ENCODE measurements at places on chromosomes 2 and 18.

DNA sequence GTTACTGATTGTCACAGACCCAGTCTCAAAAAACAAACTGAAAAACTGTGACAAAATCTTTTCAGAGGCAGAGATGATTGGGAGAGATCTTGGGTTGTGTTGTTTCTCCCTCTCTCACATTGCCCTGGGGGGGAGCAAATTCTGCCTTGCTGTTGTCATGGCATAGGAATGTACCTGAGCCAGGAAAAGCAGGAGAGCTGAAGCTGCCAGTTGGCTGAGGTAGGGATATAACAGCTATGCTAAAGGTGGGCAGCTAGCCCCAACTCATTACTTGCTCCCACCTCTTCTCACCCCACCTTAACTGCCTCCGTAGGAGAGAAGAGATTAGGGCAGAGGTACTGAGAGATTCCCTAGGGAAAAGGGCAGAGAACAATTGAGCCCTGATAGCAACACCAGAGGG, 299.3 kb downstream of the OSR1 start:
- DNase-seq: peak; percentile 56

DNA sequence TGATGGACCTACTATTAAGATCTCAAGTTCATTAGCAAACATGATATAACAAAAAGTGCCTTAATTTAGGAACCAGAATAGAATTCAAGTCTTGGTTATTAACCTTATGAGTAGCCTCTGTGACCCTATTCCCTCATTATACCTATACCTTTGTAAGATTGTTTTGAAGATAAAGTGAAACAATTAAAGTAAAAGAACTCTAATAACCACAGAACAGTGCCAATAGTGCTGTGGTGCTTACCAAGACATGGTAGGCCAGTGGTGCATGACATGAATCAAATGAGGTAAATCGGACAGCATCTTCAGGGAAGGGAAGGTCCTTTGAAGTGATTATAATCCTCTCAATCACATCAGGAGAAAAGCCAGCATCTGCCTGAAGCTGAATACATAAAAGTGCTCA, 36.4 kb downstream of the METTL4 start:
- DNase-seq: no peak

GRCh38 chr2:163682695-163683094, 53.1 kb downstream of the FIGN start:
- DNase-seq: peak; percentile 6

DNA sequence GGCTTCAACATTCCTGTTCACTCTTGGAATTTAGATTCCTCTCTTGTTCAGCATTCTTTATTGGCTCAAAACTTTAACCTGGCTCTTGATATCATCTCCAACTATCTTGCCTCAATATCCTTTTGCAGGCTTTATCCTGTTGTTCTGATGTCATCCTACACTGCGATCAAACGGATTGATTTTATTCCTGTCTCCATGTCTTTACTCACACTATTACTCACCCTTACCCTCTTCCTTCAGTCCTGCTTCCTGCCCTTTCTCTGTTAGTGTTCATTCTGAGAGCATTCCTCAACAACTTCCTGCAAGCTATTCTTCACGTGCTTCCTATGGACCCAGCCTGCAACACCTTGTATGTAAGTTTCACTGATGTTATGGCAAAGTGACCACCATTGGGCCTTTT, 264.7 kb downstream of the RNF152 start:
- DNase-seq: no peak

GRCh38 chr2:20054931-20055330, 3.5 kb upstream of the LAPTM4A start:
- no peak for DNase-seq

- DNase-seq: no peak
Measured at GRCh38 chr18:32135625-32136024, 44.0 kb downstream of the RNF138 start.

GRCh38 chr2:126664639-126665038, 8.7 kb downstream of the GYPC start:
- DNase-seq: no peak

GRCh38 chr2:191150600-191151330, at the start of gene STAT4:
Gene STAT4, minus strand, starts transcription at chr2:191150994. Its CDS starts 2,791 bp downstream, at chr2:191148203.
- peak; percentile 39 for DNase-seq

- no peak for DNase-seq
Measured at GRCh38 chr18:58361212-58361611, 267.7 kb downstream of the ALPK2 start.

- DNase-seq: no peak
Measured at GRCh38 chr18:79373736-79374135, 22.0 kb upstream of the NFATC1 start.

GRCh38 chr18:48137374-48138081, 207.1 kb upstream of the SMAD2 start:
- no peak for DNase-seq

DNA sequence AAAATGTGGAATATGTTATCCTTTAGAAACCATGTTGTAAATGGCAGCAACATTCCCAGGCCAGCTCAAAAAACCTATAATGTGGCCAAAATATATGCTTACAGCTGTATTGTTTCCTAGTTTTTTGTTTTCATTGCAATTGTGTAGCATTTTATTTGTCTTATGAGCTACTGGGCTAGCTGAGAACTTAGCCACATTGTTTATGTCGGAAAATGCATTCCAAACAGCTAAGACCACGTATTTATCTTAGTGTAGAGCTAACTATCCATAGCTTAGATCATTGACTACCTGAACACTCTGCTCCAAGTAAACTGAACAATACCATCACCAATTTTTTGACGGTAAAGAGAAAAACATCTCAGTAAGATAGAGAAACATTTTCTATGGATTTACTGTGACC, 38.4 kb downstream of the METAP1D start:
- DNase-seq: no peak

DNA sequence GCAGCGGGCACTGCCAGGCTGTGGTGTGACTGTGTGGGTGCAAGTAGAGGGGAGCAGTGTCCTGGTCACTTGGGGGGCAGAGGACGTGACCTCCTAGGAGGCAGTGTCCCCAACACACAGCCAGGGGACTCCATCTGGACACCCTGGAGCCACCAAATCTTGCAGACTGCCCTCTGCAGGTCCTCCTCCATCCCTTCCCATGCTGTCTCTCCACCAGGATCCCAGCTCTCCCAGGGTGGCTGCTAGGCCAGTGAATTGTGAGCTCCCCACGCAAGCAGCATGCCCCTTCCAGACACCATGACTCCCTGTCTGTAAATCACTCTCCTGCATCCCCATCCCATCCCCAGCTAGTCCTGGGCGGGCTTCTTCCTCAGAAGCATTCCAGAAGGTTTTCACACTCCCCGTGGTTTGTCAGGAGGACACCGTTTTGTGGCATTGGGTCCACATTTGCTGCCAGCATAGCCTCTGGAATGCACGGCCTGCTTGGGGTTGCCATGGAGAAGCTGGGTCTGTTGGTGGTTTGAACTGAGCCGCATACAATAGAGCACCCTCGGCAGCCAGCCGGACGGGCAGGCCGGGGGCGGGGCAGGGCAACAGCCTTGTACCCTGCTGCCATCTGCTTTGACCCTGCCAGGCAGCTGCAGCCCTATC, 210.7 kb downstream of the KLHL29 start:
- peak; percentile 6 for DNase-seq

GRCh38 chr2:19667085-19667484, 234.7 kb downstream of the TTC32 start:
- no peak for DNase-seq

DNA sequence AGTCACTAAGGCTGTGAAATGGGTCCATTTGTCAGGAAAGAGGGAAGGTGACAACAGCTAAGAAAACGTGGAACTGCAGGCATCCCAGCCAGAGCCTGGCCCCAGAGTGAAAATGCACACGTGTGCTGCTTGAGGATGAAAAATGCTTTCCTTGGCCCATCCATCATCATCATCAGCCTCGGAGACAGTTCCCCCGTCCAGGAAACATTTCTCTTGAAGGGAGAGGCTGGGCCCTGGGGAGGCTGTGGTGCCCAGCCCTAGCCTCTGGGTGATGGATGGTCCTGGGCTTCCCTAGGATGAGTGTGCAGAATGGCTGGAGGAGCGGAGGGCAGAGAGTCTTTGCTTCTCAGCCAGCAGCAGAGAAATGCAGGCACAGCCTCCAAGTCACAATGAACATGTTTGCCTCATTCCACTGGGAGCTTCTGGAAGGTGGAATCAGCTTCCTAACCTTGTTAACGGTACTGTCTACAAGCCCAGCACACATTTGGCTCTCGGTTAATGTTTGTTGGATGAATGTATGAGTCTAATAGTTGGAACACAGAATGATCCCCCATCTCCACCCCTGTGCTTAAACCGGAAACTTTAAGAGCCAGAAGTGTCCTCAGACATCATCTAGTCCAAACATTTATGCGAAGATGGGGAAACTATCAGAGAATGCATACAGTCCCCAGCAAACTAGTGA, 164.0 kb downstream of the RDH14 start:
- no peak for DNase-seq

- no peak for DNase-seq
Measured at GRCh38 chr2:97654791-97655190, 8.9 kb downstream of the COX5B start.

- DNase-seq: no peak
Measured at GRCh38 chr18:26721854-26722564, 143.5 kb downstream of the AQP4 start.

DNA sequence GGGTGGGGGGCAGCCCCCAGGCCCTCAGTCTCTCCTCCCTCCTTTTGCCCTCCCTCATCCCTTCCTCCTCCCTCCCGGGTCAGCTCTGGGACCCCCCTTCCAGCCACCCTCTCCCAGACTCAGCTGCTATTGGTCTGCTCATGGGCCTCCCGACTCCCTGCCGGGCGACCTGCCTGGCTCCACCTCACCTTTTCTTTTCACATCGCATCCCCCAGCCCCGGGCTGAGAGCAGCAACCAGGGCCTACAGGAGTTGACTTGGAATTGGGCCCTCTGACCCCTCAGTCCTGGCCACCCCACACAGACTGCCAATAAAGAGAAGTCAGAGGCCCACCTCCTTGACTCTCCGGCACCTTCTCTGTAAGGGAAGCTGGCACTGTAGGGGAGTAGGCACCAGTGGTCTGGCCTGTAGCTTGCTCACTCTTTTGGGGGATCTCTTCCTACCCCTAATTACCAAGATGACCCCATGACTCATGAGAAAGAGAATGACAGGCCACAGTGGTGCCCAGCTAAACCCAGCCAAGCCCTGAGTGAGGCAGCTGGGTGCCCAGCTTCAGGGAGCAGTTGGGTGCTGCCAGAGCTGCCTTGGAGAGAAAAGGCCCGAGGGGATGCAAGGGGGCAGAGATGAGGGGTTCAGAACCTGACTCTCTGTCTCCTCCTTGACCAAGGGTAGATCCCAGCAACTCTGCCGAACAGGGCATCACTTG, 2.0 kb upstream of the ECEL1 start:
- no peak for DNase-seq

DNA sequence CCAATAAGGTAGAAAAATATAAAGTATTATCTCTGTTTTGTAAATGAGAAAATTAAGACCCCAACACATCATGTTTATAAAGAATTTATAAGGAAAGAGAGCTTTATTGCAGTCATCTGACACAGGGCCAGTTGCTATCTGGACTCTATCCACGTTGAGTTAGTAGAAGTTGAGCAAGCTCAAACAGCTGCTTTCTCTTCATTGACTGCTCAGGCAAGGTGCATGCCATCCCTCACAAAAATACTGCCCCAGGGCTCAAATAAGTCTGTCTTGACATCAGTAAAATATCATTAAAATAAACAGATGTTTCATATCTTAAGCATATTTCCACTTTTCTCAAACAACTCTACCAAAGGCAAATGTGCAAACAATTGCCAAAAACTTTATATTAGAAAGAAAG, 14.8 kb downstream of the COL5A2 start:
- DNase-seq: no peak

GRCh38 chr2:66273933-66274490, 160.9 kb upstream of the MEIS1 start:
- DNase-seq: no peak

- DNase-seq: no peak
Measured at GRCh38 chr2:208228476-208228875, 26.4 kb downstream of the IDH1 start.

DNA sequence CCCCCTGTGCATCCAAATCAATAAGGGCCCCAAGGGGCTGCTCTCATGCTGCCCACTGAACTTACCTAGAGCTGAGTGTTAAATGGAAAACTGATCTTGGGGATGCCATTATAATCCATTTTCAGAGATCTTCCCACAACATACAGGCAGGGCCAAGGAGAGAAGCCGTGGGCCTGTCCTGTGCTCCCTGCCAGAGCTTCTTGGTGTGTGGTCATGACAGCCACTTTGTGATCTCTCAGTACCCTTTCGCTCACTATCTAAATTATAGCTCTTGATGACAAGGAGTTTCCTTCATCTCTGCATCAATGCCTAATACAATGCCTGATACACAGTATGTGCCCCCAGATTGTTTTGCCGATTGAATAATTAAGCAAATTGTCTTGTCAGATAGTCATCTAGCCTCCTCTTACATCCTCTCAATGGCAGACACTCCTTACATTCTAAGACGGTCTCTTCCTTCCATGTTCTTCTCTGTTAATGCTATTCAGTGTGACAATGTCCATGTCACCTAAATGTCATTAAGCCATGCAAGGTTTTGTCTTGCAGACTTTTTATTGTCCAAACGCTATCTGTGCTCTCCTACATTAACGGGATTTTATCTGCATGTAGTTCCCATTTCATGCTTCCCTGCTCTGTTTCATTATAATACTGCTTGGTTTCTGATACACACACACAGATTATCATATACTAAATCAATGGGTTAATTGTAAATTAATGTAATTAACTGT, 5.9 kb downstream of the CSRNP3 start:
- no peak for DNase-seq

DNA sequence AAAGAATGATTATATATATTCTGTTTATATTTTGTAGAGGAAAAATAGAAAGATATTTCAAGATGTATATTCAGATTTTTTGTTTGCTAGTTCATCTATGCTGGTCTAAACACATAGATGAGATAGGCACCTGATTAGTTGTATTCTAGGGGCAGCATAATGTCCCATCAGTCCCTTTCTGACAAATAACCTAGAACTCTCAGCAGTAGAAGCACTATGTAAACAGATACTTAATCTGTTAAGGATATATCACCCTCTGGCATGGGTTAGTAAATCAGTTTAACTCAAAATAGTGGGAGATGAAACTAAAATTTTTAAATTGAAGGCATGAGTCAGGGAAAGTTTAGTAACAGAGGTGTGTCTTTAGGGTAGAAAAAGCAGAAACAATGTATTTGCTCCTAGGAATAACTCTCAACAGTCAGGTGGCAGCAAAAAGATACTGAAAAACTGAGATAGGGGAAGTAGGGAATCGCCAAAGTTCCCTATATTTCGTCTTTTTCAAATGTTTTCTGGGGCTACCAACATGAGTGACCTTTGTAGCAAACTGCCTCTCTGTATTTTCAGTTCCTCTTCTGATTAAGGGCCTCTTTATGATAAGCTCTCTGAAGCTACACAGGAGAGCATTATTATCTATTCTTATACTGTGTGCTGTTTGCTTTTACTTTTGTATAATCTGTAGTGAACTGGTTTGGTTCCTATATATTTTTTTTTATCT, 5.7 kb downstream of the PPP1R1C start:
- DNase-seq: no peak

DNA sequence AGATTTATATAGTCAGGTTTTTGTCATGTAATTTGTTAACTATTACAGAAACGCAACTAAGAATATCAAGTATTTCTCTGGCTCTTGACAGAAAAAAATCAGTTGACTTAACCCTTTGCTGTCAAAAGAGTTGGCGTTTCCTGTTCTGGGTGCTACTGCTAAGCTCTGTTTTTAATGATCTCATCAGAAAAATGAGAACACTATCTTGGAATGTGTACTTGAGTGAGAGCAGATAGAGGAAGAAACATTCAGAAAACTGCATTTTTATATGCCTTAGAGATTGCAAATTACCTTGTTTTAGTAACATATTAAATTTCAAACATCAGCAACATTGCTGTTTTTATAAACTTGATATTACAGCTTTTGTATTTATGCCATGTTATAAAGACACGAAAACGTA, 297.9 kb downstream of the RDH14 start:
- no peak for DNase-seq

GRCh38 chr2:28661589-28662001, 90.0 kb upstream of the PPP1CB start:
- DNase-seq: peak; percentile 68
